WTC11 (cell line): ENCODE measurements at places on chromosomes 5 and 9. TPM values are rescaled to one million over a fixed set of nuclear protein-coding genes. Genes with fewer than 3 reads are reported as not detected.

DNA sequence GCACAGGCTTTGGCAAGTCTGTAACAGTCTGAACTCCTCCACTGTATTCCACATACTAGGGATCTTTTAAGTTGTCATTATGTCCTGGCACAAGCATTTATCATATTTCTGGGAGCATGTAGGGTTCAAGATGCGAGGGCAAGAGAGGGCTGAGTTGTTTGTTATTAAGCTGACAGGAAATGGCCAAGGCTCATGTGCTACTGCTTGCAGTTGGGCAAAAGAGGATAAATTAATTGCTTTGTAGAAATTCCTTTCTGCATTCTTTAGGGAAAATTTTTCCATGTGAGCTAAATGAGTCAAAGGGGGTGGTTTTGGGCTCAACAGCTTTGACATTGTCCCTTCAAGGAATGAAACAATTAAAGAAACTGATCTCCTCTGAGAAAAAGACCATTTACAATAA lies 35.4 kb downstream of the DOCK8 start:
- H3K27me3 ChIP-seq = peaks cover 2% of the 10 kb centered on the region; the same call in 1 of the 2 replicates
- H3K27ac ChIP-seq = no peak overlapping the region
- no peaks in the 10 kb centered on the region for H3K36me3 ChIP-seq

DNA sequence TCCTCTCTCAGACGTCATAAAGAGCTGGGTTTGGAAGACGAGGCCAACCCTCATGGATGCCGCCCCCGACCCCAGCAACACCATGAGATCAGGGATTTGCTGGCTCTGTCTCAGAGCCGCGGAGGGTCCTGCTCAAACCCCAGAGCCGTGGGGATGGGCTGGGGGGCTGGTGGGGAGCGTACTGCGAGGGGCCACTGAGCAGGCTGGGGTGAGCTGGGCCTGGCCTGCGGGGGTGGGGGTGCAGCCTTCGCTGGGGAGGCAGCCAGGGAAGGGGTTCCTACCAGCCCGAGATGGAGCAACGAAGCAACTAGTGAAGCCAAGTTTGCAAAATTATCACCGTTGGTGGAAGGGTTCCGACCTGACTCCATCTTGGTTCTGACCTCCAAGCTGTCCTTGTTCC lies 5.1 kb upstream of the SLC12A7 start:
- no peaks in the 10 kb centered on the region for H3K27me3 ChIP-seq
- no peak overlapping the region for H3K4me3 ChIP-seq
- peaks cover 8% of the 10 kb centered on the region for H3K4me1 ChIP-seq
- no peak for DNase-seq

DNA sequence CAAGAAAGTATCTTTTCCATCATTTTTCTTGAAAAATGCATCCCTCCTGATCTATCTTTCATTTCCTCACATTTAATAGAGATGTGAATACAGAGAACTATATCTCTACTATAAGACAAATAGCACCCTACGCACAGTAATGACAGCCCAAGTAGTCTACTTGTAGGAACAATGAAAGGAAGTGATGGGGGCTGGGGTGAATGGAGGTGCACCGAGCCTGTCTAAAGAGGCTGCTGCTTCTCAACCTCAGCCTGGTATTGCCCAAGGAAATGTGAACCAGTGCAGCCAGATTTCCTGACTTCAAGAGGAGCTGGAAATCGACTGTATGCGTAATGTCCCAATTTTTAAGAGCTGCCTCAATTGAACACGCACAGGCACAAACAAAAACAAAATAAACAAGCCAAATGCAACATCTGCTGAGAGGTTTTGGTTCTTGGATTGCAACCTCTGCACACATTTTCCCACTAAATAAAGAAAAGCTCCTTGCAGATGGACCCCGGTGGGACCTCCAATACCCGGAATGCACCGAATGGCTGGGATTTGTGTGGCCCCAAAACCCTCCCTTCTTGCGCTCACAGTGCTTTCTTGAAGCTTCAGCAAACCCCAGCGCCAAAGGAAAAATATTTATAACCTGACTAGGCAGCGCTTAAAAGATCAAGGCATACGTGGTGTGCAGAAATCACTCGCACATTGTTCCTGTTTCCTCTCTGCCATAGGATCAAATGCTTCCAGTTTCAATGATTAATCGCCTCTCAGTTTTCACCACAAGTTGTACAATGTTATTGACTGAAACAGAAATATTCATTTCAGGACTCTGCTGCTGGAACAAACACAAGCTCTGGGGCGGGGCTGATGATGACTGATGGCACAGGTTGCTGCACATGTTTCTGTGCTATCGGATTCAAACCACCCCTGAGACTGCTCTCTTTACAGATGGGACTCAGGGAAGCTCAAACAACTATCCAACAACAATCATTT lies 68.3 kb downstream of the KCNIP1 start:
- no peak overlapping the region for H3K27ac ChIP-seq
- peaks cover 6% of the 10 kb centered on the region; the same call in 1 of the 2 replicates for H3K36me3 ChIP-seq
- no peaks in the 10 kb centered on the region; the same call in 1 of the 2 replicates for H3K27me3 ChIP-seq
- no peak overlapping the region for H3K4me3 ChIP-seq

DNA sequence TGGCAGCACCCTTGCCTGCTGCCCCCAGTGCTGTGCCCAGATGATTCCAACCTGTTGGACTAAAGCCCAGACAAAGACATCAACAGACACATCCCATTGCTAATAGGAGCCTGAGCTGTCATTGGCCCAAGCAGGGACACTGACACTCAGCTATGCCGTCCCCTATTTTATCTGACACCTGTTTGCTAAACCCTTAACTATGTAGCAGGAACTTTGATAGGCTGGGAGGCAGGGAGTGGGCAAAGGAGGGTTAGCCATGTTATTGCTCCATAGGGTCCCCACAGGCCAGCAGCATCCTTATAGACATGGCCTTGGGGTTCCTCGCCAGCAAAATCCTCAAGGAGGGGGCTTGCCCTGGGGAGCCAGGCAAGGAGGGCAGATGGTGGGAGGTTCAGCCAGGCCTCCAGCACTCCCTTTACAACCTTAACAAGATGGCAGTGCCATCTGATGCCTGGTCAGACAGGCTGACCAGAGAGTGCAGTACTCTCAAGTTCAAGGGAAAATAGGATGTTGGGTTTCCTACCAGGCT lies 50.4 kb upstream of the CDKN2AIPNL start:
- no peaks in the 10 kb centered on the region; the same call in 1 of the 2 replicates for H3K27me3 ChIP-seq
- DNase-seq = no peak
- no peak overlapping the region for H3K27ac ChIP-seq
- peaks cover 11% of the 10 kb centered on the region for H3K4me1 ChIP-seq

GRCh38 chr5:112219000-112219399 lies 200.1 kb downstream of the EPB41L4A start:
- no peaks in the 10 kb centered on the region for H3K27me3 ChIP-seq
- no peak overlapping the region for H3K27ac ChIP-seq
- DNase-seq = no peak
- no peaks in the 10 kb centered on the region for H3K36me3 ChIP-seq
- H3K4me1 ChIP-seq = peaks cover 17% of the 10 kb centered on the region
- no peak overlapping the region for H3K4me3 ChIP-seq

- no peak overlapping the region for H3K27ac ChIP-seq
- H3K27me3 ChIP-seq = no peaks in the 10 kb centered on the region; the same call in 1 of the 2 replicates
- H3K4me1 ChIP-seq = peaks cover 14% of the 10 kb centered on the region
- H3K4me3 ChIP-seq = no peak overlapping the region
- DNase-seq = no peak
- peaks cover 9% of the 10 kb centered on the region for H3K36me3 ChIP-seq
Observed at GRCh38 chr5:125112196-125112595, 365.8 kb upstream of the ZNF608 start.

GRCh38 chr9:20791682-20792081 lies 107.6 kb downstream of the FOCAD start:
- H3K4me1 ChIP-seq = 0 out of 2 replicates have a peak, but pooled peaks cover 2% of the 10 kb centered on the region
- no peak for DNase-seq
- H3K27ac ChIP-seq = no peak overlapping the region

GRCh38 chr5:148963664-148964063 lies 99.2 kb downstream of the SH3TC2 start:
- no peaks in the 10 kb centered on the region for H3K27me3 ChIP-seq
- no peak overlapping the region for H3K4me3 ChIP-seq
- H3K27ac ChIP-seq = no peak overlapping the region
- peaks cover 6% of the 10 kb centered on the region; the same call in 1 of the 2 replicates for H3K4me1 ChIP-seq
- 0 out of 2 replicates have a peak, but pooled peaks cover 2% of the 10 kb centered on the region for H3K36me3 ChIP-seq

- H3K27ac ChIP-seq = peak overlapping the region; percentile 48
- peaks cover 76% of the 10 kb centered on the region for H3K36me3 ChIP-seq
- no peak for DNase-seq
- H3K4me1 ChIP-seq = peaks cover 43% of the 10 kb centered on the region
- H3K4me3 ChIP-seq = no peak overlapping the region
- H3K27me3 ChIP-seq = no peaks in the 10 kb centered on the region
Observed at GRCh38 chr5:180338001-180338707, 15.0 kb downstream of the GFPT2 start.

- H3K4me3 ChIP-seq = no peak overlapping the region
- H3K27ac ChIP-seq = peak overlapping the region; percentile 95
- no peaks in the 10 kb centered on the region for H3K36me3 ChIP-seq
- H3K27me3 ChIP-seq = no peaks in the 10 kb centered on the region
Observed at GRCh38 chr9:126956917-126957686, 42.5 kb downstream of the RALGPS1 start.

- DNase-seq = peak; percentile 25
- no peaks in the 10 kb centered on the region for H3K36me3 ChIP-seq
- H3K4me3 ChIP-seq = no peak overlapping the region
- H3K27ac ChIP-seq = no peak overlapping the region
- H3K4me1 ChIP-seq = peaks cover 32% of the 10 kb centered on the region
Observed at GRCh38 chr9:75979362-75979761, 88.9 kb downstream of the PCSK5 start.

GRCh38 chr5:57258052-57258451 lies 84.2 kb downstream of the GPBP1 start:
- H3K27me3 ChIP-seq = no peaks in the 10 kb centered on the region
- no peaks in the 10 kb centered on the region for H3K4me1 ChIP-seq
- H3K4me3 ChIP-seq = no peak overlapping the region
- peaks cover 56% of the 10 kb centered on the region for H3K36me3 ChIP-seq
- DNase-seq = no peak

GRCh38 chr9:118222375-118222774 lies 518.2 kb downstream of the TLR4 start:
- no peak overlapping the region for H3K27ac ChIP-seq
- H3K4me3 ChIP-seq = no peak overlapping the region
- DNase-seq = peak; percentile 10
- H3K36me3 ChIP-seq = no peaks in the 10 kb centered on the region
- peaks cover 3% of the 10 kb centered on the region; the same call in 1 of the 2 replicates for H3K4me1 ChIP-seq

DNA sequence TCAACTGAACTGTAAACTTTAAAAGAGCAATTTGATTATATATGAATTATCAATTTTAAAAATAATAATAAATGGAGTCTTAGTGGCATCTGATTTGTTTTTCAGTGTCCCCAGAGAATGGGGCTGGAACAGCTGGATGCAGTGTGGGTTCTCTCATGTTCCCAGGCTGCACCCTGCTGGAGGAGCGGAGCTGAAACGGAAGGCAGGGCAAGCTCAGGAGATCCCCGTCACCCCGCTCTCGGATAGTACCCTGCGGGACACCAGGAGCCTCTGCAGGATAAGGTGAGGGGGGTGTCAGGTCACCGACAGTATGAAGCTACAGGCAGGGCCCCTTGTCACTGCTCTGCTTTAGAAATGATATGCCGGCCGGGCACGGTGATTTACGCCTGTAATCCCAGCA lies 57.3 kb downstream of the S1PR3 start:
- no peak overlapping the region for H3K4me3 ChIP-seq
- no peak overlapping the region for H3K27ac ChIP-seq
- H3K36me3 ChIP-seq = no peaks in the 10 kb centered on the region; the same call in 1 of the 2 replicates

DNA sequence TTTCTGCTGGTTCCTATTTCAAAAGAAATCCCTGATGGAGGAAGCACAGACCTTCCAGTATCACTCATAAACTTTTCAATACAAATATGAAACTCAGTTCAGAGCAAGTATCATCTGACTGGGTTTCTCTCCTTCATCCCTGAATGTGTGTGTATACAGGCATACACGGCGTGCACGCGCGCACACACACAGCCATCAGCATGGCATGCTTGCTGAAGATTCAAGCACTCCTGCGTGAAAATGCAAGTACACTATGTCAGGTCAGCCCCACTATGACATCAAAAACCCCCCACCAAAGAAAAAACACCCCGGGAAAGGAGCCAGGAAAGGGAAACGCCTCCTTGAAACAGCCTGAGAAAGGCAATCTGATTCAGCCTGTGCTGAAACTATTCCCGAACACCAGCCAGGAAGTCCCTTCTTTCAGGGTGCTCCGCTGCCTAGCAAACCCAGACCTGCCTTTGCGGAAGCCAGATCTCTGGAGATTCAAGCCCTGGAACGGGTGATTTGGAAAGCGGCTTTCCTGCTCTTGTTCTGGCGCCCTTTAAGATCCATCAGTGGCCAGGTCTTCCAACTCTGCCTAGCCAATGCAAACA lies 831 bp downstream of the KLHL3 start:
- peaks cover 3% of the 10 kb centered on the region for H3K4me1 ChIP-seq
- H3K36me3 ChIP-seq = peaks cover 5% of the 10 kb centered on the region; the same call in 1 of the 2 replicates
- H3K27ac ChIP-seq = no peak overlapping the region
- no peak overlapping the region for H3K4me3 ChIP-seq

DNA sequence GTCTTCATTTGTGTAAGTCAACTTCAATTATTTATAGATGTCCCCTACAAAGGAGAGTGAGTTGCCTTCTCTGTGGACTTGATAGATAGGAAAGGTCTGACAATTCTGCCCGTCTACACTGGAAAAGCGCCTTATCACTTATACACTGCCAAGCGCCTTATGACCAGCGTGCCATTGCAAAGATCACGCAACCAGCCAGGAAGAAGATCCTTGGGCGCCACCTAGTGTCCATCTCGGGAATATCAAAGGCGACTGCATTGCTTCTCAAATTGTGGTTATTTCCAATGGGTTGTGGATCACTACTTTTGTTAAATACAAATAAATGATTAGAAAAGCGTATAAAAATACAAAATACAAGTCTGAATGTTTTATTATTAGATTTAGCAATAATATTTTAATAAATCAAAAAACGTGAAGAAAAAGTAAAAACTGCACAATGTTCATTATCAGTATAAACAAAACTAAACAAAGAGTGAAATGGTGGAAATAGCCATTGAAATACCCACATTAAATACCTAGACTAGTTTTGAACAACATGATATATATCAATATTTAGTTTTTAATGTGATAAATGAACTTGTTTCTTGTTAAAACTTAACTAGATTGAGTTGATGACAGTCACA lies 27.8 kb downstream of the SUB1 start:
- no peaks in the 10 kb centered on the region for H3K4me1 ChIP-seq
- DNase-seq = peak; percentile 88
- H3K36me3 ChIP-seq = 0 out of 2 replicates have a peak, but pooled peaks cover 2% of the 10 kb centered on the region
- H3K27me3 ChIP-seq = no peaks in the 10 kb centered on the region
- no peak overlapping the region for H3K27ac ChIP-seq
- no peak overlapping the region for H3K4me3 ChIP-seq

- DNase-seq = no peak
- no peak overlapping the region for H3K27ac ChIP-seq
- no peaks in the 10 kb centered on the region; the same call in none of the 2 replicates for H3K36me3 ChIP-seq
- H3K4me3 ChIP-seq = no peak overlapping the region
Observed at GRCh38 chr9:121660876-121661275, 9.4 kb downstream of the DAB2IP start.

PJA2 gene
- total RNA-seq = 46.8 to 51.5 TPM (median 48.7 TPM) in 3 replicates

SH3PXD2B gene
- total RNA-seq = 52.2 to 64.1 TPM (median 57.4 TPM) in 3 replicates

SLC36A3 gene
- not detected in 3 replicates for total RNA-seq

TARS1 gene
- 253 to 304 TPM (median 256 TPM) in 3 replicates for total RNA-seq

RGS7BP gene
- total RNA-seq = 1.7 to 5.1 TPM (median 3.4 TPM) in 3 replicates

SGTB gene
- 11.8 to 13.5 TPM (median 12.7 TPM) in 3 replicates for total RNA-seq

PCDHGA2 gene
- 0.66 to 0.96 TPM (median 0.94 TPM) in 3 replicates for total RNA-seq

CRB2 gene
- 1.8 to 3.5 TPM (median 2.4 TPM) in 3 replicates for total RNA-seq

NIM1K gene
- total RNA-seq = 0.07 to 0.14 TPM in 2 of 3 replicates, not detected in the other

SLF1 gene
- 15.6 to 15.7 TPM (median 15.7 TPM) in 3 replicates for total RNA-seq

IL31RA gene
- total RNA-seq = 0.18 TPM in 1 of 3 replicates, not detected in the others

ADGRD2 gene
- total RNA-seq = 0.61 to 1.6 TPM (median 1.3 TPM) in 3 replicates

DNAJB5 gene
- 26.7 to 30.0 TPM (median 28.6 TPM) in 3 replicates for total RNA-seq

IGFBPL1 gene
- total RNA-seq = 36.7 to 44.9 TPM (median 42.6 TPM) in 3 replicates

S1PR3 gene
- 5.9 to 7.1 TPM (median 6.3 TPM) in 3 replicates for total RNA-seq
